ENCODE measurements at places on chromosomes 4 and X.

DNA sequence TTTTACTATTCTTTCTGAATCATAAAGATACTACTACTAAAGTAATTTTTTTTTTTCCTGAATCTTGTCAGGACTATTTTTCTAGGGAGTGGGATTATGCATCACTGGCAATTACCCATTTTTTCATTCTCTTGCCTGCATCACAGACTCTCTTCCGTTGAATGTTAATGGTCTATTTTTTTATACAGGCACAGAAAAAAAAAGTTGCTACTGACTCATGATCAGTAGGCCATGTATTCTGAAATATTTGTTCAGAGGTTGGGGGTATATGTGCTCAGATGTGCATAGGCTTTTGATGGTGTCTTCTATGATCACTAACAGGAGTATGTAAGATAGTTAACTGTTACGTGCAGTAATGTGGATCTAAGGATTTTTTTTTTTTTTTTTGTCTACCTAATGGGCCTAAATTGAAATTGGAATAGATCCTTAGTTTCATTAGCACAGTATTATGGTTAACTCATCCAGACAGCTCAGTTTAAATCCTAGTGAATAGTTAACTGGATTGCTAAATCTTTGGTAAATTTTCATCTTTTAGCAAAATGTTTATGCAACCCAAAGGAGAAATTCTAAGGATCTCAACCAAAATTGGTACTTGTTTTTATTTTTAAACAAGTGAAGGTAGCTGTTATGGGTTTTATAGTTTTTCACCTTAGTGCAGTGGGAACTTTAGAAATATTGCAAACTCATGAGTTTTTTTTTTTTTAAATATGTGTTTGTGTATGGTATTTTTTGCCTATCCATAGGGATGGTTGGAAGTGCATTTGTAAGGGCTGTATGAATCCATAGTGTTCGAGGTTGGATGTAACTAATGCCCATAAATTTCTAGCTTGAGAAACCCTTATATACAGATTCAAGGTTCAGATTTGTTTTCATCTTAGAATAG is 12.1 kb downstream of the BMP2K start:
- DNase-seq = no peak

GRCh38 chr4:151538963-151539362 is 130.0 kb downstream of the FHIP1A start:
- no peak for DNase-seq

DNA sequence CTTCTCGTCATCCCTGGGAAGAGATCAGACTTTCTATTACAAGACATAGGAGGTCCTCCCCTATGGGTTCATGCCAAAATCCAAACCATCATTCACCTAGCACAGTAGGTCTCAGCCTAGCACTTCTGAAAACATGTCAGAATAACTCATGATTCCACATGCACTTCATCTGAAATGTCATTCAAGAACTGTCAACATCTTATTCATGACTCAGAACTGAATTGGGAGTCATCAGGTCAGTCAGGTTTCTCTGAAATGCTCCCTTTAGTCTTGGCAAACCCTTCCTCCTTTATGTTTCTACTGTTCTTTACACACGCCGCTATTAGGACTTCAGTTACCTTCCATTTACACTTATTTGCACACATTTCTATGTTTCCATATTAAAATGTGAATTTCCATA is 67.2 kb downstream of the ANTXR2 start:
- DNase-seq = no peak

DNA sequence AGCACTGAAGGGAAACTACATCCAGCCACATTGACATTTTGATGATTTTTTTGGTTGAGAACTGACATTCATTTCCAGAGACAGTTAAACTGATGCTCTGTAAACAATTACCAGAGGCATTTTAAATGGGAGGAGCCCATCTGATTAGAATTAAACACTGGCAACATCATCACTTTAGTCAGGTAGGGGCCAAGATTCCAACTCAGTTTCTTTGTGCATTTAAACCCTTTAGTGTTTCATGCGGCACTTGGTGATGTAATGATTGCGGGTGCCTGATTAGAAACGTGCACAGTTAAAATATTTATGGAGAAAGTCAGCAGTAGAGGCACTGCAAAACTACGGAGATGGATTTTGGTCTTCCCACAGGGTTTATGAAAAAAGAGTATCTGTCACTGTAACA is 16.1 kb downstream of the TNIP3 start:
- DNase-seq = no peak

DNA sequence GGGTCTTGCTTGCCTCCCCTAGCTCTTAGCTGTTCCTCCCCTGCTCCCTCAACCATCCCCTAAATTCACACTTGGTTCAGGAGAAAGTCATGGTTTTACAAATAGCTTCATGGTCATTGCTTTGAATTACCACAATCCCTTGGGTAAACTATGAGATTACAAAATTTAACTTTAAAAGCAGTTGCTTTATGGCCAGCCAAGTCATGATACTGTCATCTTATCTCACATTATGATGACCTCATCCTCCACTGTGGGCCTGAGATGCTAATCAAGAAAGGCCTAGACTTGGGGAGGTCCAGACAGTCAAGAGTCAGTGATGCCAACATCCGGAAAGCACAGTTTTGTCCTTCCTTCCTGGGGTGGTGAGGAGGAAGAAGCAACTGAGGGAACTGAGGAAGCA is 10.5 kb upstream of the FGF16 start:
- DNase-seq = no peak

DNA sequence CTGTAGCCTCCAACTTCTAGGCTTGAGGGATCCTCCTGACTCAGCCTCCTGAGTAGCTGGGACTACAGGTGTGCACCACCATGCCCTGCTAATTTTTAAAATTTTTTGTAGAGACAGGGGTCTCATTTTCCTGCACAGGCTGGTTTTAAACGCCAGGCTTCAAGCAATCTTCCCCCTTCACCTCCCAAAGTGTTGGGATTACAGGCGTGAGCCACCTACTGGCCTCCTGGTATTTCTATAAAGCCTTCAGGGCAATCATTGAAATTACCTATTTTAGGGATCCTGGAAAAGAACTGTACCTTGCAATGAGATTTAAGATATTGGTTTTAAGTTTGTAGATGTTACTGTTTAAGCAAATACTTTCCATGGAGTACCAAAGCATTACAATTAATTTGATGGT is 13.5 kb upstream of the PLS3 start:
- no peak for DNase-seq

- no peak for DNase-seq
These were observed 140.3 kb upstream of the CXCL13 start for GRCh38 chr4:77465271-77465670.

DNA sequence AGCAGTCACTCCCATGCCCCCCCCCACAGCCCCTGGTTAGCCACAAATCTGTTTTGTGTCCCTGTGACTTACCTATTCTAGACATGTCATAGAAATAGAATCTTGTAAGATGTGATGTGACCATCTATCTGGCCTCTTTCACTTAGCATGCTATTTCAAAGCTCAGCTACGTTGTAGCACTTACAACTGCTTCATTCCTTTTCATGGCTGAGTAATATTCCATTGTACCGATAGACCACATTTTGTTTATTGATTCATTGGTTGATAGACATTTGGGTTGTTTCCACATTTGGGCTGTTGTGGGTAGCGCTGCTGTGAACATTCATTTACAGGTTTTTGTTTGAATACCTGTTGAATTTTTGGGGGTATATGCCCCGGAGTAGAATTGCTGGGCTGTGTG is 11.5 kb downstream of the NSG1 start:
- no peak for DNase-seq

DNA sequence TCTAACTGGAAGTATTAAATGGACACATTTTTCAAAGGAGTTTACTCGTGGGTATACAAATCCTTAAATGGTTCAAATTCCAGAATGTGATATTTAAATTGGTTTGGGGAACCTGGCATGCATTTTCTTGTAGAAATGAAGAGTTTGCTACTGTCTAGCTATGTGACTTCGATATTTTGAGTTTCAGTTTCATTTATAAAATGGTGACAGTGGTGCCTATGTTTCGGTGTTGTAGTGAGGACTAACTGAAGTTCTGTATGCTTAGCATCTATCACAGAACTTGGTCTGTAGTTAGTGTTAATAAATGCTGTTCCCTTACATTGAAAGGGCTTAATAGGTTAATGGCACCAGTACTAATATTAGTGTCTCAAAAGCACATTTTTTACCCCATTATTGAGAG is 29.4 kb downstream of the TRPC5 start:
- DNase-seq = no peak

- DNase-seq = no peak
These were observed 72.8 kb downstream of the SMIM20 start for GRCh38 chr4:25986807-25987206.

GRCh38 chr4:157886645-157887044 is 286.2 kb downstream of the GASK1B start:
- no peak for DNase-seq

DNA sequence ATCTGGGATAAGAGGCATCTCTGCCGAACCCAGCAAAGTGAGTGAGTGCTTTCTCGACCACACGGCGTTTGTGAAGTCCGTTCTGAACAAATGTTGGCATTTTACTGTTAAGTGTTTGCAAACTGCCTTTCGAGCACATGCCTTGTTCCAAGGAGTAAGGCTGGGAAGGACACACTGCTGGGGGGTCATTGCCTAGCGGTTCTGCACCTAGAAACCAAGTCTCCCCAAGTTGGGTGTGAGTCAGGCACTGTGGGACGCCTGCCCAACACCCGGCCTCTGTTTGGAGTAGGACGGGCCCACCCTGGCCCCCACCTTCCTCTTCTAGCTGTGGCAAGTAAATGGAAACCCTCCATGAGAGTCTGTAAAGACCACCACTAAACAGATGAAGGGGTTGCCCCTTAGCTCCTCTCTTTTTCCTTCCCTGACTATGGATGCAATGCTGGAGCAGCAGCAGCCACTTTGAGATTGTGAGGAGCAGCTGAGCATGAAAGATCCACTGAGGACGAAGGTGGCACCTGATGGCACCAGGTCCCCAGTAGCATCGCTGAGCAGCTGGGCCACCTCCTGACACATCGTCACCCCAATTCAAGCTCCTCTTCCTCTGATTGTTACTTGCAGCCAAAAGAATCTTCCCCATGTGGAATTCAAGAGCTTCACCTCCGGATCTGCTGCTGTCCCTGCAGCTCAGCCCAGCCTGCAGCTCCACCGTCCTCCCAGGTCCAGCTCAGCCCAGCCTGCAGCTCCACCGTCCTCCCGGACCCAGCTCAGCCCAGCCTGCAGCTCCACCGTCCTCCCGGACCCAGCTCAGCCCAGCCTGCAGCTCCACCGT is 6.3 kb downstream of the CPLX1 start:
- DNase-seq = no peak

- no peak for DNase-seq
These were observed 49.6 kb downstream of the ABLIM2 start for GRCh38 chr4:8108991-8109390.

GRCh38 chr4:46432923-46433322 is 43.0 kb upstream of the GABRA2 start:
- DNase-seq = no peak

GRCh38 chr4:82247171-82247570 is 126.6 kb downstream of the HNRNPD start:
- DNase-seq = no peak

GRCh38 chrX:2342281-2342688 is 158.5 kb downstream of the DHRSX start:
- no peak for DNase-seq

- no peak for DNase-seq
These were observed 409.2 kb downstream of the NKX6-1 start for GRCh38 chr4:84089652-84090437.

GRCh38 chr4:142265946-142266345 is 580.2 kb downstream of the INPP4B start:
- no peak for DNase-seq

GRCh38 chrX:21394792-21395191 is 20.6 kb downstream of the CNKSR2 start:
- DNase-seq = no peak

DNA sequence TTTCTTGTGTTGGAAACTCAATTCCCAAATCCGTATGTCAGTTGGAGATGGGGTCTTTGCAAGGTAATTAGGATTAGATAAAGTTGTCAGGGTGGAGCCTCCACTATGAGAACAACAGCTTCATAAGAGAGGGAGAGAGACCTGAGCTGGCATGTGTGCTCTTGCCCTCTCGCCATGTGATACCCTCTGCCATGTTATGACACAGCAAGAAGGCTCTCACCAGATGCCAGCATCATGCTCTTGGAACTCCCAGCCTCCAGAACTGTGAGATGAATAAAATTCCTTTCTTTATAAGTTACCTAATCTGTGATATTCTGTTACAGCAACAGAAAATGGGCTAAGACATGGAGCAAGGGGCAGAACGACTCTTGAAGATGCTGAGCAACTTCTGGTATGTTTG is 201.9 kb upstream of the BOD1L1 start:
- no peak for DNase-seq

DNA sequence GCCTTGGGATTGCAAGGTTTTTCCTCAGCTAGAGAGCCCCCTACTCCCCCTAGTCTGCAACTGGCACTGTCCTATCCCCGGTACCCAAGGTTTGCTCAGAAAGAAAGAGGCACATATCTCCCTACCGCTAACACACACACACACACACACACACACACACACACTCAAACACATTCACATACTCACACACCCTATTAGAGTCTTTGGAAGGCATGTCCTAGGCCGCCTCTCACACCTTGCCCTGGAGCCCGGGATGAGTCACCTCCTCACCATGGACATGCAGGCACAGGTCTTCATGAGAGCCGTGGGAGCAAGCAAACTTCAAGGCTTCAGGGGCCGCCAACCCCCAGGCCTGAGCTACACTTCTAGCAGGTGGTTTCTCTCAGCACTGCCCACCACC is 49.2 kb downstream of the PJA1 start:
- DNase-seq = no peak

DNA sequence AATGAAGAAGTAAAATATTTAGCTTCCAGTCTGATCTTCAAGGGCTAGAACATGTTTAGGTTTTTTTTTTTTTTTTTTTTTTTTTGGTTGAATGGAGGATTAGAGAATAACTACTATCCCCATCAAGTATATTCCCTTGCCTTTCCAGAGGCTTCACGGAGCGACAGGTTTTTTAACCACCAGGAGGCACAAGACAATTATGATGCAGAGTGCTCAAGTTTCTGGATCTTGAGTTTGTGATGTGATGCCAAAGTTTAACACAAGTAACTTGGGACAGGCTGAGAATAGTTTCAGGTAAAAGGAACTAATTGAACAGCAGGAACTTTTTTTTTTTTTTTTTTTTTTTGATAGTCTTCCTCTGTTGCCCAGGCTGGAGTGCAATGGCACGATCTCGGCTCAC is 30.3 kb downstream of the CCNI start:
- no peak for DNase-seq

GRCh38 chr4:169225812-169226211 is 44.9 kb downstream of the SH3RF1 start:
- no peak for DNase-seq

- no peak for DNase-seq
These were observed 93.3 kb downstream of the TTC29 start for GRCh38 chr4:146852360-146852759.
